Stimulated activated CD4-positive, alpha-beta T cell treated with anti-CD3 and anti-CD28 coated beads, Interleukin-12 subunit alpha, Interleukin-12 subunit beta, amount 100 ng/mL, for 4 hours (primary cell): ENCODE measurements at places on chromosomes 7 and 10.

DNA sequence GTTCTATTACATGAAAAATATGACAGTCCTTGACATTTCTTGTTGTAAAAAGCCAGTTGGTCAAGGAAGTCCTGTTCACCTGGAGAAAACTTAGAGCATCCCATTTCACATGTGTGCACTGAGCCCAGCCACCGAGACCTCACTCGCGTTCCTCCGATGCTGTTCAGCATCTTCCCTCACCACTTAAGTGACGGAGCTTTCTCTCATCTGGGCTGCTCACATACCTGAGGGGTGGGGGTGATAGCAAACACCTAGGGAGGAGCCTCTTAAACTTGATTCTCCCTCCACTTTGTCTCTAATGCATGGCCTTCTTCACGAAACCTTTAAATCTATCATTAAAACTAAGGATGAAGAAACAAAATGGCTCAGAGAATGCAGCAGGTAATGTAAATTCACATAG is 950.2 kb downstream of the GATA3 start:
- DNase-seq: no peak

DNA sequence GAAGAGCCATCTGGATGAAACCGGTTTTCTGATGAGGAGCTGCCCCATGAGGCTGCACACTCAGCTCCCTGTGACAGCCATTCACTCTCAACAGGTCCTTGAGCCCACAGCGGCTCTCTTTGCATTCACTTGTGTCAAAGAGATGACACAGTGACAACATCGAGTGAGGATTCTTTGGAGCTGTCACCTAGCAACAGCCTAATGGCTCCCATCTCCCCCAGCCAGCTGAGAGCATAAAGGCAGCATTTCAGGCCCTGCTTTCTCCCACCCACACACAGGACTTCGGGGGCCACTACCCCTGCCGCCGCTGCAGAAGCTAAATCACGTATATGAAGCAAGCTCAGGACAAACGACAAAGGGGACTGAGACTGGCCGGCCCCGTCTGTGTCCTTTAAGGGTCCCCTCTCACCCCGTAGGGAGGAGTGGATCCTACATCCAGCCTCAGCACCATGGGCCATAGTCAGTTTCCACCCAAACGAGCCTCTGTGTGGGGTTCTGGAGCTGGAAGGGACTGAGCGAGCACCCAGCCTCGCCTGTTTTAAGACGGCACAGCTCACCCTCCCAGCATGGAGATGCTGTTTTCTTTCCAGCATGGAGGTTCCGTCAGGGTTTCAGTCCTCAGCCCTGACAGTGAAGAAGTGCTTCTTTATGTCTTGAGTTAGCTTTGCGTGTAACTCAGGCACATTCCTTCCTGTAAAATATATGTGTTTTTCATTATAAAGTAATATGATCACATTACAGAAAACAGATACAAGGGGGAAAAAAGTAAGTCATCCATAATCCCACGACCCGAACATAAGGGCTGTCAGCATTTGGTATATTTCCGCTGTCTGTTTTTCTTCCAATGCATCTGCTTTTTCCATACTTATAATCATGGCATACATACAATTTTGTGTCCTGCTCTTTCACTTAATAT is 4.9 kb downstream of the CPA4 start:
- no peak for DNase-seq

DNA sequence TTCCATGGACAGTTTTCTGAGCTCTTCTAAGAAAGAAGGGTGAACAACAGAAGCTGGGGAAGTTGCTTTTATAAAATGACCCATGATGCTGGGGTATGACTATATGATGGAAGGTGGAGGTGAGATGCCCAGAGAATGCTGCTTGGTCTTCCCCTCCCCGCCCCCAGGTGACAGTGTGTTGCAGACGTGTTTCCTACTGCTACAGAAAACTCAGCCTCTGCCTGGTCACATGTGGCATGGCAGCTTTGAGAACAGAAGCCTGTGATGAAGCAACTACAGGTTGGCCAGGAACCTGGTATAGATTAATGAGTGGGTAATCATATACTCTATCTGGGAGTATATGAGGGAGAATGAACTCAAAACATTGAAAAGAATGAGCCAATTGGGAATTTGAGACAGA is 67.1 kb downstream of the MTURN start:
- no peak for DNase-seq

DNA sequence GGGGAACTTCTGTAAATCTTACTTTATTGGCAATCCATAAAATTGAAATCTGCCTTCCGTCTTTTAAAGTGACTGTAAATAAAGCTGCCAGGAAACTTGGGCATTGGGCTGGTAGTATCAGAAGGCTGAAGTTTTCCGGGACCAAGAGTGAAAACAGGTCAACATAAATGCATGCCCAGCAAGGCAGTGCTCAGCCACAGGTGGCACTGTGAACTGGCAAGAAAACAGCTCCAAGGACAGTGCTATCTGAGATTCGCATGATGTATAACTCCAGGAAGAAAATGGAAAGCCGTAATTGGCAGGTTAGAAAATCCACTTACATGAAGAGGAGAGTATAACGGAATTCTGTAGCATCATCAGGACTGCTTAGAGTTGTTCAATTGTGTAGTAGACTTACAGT is 1.9 kb upstream of the INSYN2A start:
- no peak for DNase-seq

DNA sequence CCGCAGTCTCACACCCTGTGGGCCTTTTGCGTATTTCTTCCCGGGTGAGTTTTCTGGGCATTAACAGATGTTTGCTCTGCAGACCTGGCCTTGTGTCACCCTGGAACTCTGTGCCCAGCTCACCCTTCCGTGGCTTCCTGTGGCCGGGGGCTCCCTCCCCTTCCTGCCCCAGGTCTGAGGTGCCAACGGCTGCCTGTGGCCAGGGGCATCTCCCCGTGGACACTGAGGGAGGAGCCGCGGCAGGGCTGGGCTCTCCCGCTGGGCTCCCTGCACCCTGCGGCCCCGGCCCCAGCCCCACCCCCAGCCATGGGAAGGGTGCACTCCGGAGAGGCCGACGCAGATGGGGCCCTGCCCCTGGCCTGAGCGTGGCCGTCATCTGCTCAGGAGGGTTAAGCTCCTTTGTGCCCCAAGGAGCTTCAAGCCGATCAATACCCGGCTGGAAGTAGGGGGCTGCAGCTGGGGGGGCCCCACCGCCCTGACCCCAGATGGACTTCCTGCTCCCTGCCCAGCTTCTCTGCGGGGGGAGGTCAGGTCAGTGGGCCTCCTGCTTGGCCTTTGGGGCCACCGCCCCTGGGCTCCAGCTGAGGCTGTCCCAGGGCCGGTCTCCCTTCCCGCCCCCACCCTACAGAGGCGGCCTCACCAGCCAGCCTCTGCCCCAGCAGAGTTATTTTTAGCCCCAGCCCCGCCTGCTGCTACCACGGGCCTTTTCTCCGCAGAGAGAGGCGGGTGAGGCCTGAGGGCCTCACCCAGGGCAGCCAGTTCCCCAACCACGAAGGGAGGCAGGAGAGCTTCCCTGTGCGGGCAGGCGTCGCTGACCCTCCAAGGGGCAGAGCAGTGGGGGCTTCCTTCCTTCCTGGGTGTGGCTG is 24.2 kb downstream of the PWWP2B start:
- no peak for DNase-seq

- no peak for DNase-seq
These were observed 135.7 kb downstream of the LCOR start for GRCh38 chr10:96967847-96968246.

GRCh38 chr7:88254721-88255424 is 35.0 kb upstream of the SRI start:
- DNase-seq: no peak

DNA sequence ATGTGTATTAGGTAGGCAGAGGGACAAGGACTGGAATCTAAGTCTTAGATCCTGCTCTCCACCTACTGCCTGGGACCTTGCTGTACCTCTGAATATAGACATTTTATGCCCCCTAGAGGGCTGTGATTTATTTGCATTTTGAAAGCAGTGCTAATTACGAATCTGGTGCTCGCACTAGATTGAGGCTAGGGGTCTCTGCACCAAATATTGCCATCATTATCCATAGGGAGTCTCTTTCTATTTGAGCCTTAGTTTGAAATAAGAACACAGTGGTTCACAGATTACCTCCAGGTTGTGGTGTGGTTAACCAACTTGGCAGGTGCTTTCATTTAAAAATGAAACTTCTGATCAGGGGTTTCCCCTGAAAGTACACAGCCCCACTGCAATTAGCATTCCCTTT is 41.8 kb downstream of the CNNM1 start:
- DNase-seq: no peak

DNA sequence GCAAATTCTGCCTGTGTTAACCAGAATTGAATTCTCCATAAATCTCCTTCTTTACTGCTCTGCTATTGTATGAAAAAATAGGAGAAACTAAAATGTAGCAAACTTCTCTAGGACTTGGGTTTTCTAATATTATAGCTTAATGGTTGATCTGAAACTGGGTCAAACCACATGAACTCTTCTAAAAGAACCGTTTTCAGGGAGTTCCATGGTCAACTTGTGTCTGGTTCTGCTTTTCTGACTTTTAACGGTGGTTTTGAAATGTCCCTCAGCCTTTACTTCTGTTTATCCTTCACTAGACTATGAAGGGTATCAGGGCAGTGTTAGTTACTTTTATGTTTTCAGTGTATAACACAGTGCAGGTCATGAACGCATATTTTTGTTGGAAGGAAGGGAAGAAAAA is 242.2 kb downstream of the TSPAN12 start:
- no peak for DNase-seq

DNA sequence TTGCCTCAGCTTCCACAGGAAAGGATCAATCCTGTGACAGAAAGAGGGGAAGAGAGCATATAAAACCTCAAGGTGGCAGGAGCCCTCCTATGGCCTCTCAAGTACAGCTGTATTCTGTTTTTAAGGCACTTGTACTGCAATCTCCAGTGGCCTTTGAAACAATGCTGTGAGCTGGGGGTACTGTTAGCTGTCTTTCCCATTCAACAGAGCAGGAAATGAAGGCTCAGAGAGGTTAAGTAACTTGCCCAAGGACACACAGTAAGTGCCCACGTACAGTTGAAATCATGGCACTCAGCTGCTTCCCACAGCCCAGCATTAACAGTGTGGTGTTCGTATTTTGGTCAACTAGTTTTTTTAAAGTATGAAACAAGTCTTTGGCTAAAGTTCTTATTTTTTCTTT is 34.0 kb downstream of the DUSP5 start:
- DNase-seq: no peak

DNA sequence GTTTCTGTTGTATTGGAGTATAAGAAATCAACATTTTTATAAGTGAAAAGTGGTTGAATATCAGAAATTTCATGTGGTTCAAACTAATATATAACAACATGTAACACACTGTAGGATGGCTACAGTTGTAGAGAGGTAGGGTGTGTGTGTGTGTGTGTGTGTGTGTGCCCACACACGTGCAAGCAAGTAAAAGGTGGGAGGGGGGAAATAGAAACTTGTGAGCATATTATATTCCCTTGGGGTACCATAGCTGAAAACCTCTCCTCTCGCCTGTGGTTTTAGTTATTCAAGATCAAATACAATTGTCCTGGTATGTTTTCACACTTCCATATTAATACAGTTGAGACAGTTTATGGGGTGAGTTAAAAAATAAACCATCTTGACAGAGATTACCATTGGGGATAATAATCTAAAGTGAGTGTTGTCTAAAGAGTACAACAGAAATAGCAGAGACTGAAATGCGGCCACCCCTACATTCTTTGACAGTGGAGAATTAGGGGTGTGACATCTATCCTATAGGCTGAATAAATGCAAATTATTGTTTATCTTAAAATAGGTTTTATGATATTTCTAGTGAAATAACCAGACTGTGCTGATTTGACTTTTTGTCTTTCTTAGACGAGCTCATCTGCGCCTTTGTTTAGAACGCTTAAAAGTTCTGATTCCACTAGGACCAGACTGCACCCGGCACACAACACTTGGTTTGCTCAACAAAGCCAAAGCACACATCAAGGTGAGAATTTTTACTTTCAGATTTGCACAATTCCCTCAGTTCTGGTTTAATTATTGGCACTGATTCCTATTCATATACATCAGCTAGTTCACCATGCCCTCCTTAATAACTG is 25.9 kb downstream of the SMNDC1 start:
- DNase-seq: no peak

GRCh38 chr7:41880107-41880506 is 177.2 kb upstream of the INHBA start:
- DNase-seq: no peak

GRCh38 chr7:159126311-159127260 is 18.1 kb downstream of the VIPR2 start:
- no peak for DNase-seq

DNA sequence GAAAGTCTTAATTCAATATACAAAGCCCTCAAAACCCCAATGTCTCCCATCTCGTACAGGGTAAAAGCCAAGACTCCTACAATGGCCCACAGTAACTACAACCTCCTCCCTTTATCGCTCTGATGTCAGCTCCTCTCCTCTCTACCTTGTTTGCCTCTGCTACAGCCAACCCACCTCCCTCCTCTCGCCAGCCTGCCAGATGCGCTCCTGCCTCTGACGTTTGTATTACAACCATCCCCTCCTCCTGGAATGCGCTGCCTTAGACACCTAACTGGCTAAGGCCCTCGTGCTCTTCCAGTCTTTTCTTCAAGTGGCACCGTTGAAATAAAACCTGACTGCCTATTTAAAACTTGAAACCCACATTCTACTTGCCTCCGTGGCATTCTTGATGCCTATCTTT is 115.3 kb upstream of the MYO3A start:
- no peak for DNase-seq

DNA sequence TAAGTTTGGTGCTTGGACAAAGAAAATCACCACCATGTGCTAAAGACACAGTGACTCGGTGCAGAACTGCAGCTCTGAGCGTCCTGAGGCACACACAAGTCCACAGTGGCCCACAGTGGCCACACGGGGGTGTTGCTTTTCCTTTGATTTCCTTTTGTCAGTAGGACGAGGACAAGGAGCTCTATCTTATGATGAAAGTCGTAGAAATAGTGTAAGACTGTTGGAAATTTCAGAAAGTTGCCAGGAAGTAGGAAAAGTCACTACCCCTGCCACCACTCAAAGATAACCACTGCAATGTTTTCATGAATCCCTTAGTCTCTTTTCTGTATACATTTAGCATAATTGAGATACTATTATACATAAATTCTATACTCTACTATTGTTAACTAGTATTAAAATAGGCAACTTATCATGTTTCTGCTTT is 146.0 kb downstream of the TNS3 start:
- DNase-seq: no peak

- DNase-seq: no peak
These were observed 16.3 kb downstream of the GCK start for GRCh38 chr7:44172803-44173424.

- no peak for DNase-seq
These were observed 55.1 kb downstream of the PDZD8 start for GRCh38 chr10:117320050-117320665.
